ENCODE measurements at places on chromosomes 1 and 21. TPM values are rescaled to one million over a fixed set of nuclear protein-coding genes. Genes with fewer than 3 reads are reported as not detected.

OLFML2B gene
- total RNA-seq = 0.33 TPM

ELAPOR1 gene
- total RNA-seq = 0.33 TPM

GBP6 gene
- not detected for total RNA-seq

DNM3 gene
- 0.60 TPM for total RNA-seq

LENEP gene
- not detected for total RNA-seq

PCP4L1 gene
- total RNA-seq = not detected

Measured in A549 treated with dexamethasone at 1 μM for 4 hours (cell line).